Femur (tissue), 1 donor: ENCODE measurements at places on chromosomes 3 and 15.

DNA sequence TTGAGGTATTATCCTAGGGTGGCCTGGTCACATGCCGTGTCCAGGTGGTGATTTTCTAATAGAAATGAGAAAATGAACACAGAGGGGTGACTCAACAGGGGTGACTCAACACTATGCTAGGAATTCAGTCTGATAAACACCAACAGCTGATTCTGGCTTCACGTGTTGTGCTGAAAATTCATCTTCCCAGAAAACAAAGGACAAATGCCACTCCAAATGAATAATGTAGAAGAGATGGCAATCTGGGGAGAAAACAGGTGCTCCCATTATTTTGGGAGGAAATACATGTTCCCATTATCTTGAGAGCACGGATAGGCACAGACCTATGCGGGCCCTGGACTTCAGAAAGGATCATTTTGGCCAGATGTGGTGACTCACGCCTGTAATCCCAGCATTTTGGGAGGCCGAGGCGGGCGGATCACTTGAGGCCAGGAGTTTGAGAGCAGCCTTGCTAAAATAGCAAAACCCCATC is 101.2 kb upstream of the MEX3B start:
- DNase-seq, result no peak

GRCh38 chr3:130565224-130565623 is 48.2 kb downstream of the COL6A6 start:
- no peak for DNase-seq

DNA sequence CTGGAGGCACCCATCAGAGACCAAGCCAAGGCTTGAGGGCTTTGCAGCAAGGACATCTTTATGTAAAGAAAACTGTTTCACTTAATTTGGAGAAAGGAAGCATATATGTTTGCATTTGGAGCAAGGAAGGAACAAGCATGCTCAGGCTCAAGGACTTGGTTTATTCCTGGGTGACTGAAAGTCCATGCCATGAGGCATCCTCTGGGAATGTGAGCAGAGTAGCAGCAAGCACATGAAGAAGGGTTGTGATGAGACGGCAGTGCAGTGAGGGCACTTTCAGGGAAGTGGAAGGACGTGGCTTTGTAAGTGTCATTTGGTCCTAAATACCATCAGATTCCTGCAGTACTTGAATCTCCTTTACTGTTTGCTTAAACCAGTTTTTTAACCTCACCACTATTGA is 26.8 kb downstream of the POLG start:
- DNase-seq, result no peak

- no peak for DNase-seq
These were observed 184.1 kb upstream of the TLE3 start for GRCh38 chr15:70281811-70282307.

DNA sequence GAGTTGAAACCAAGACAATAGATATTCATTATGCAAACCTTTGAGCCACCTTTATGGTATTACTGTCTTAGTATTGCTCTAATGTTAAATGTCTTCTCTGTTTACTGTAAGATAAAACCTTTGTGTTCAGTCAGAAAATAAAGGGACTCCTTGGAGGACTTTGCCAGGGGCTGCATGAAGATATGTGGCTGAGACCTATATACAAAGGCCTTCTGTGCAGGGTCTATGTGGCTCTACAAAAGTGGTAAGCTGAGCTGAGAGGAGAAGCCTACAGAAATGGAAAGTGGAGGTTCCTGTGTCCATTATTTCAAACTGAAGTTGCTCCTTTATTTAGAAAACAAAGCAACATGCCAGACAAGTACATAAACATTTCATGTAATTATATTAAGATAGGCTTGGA is 131.5 kb downstream of the FNDC3B start:
- DNase-seq, result no peak

- no peak for DNase-seq
These were observed 135.0 kb downstream of the NFKBIZ start for GRCh38 chr3:101984356-101984755.

GRCh38 chr3:191762323-191762960 is 301.5 kb downstream of the PYDC2 start:
- DNase-seq, result no peak

DNA sequence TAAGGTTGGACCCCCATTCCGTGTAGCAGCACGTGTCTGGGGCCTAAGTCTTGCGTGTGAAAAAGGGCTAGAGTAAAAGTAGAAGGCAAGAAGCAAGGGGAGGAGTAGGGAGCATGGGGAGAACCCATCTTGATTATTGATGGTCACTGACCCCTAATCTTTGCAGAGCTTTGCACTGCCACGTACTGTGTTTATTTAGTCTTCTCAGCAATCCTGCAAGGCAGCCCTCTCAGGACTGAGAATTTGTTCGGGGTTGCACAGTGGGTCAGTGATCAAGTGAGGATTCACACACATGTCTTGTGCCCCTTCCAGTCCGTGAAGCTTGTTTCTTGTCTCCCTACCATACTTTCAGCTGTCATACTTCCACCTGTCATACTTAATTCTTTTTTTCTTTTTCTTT is 7.2 kb downstream of the SEMA4B start:
- DNase-seq, result no peak
